ENCODE measurements at places on chromosomes 16 and 17.

DNA sequence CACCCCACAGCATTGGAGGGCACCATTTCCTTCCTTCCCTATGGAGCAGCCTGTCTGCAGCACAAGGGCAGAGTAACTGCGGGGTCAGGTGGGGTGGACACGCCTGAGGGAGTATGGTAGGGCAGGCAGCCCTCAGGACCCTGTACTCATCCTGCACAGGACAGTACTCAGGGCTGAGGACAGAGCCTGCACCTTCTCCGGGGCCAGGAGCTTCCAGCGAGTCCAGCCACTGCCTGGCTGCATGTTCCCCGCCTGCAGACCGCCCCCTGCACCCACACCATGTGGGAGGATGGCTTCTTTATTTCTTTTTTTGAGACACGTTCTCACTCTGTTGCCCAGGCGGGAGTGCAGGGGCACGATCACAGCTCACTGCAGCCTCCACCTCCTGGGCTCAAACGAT lies 47.6 kb upstream of the CDC42EP4 start:
- no peak for DNase-seq

GRCh38 chr17:81397314-81398175 lies 2.3 kb downstream of the BAHCC1 start:
- no peak for DNase-seq

DNA sequence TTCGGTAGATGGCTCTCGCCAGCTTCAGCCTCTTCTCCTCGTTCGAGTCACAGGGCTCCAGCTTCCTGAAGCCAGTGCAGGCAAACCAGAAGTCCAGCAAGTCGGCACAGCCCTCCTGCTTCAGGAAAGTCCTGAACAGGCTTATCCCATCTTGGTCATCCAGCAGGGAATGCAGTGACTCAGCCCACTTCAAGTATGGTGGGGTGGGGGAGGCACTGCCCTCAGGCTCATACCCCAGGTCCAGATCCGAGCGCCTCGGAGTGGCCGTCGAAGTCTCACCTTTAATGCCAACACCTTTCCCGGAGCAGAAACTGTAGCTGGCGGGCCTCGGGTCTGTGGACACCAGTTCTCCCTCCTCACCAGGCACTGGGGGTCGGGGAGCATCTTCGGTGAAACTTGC lies 5.9 kb downstream of the AXIN1 start:
- no peak for DNase-seq

GRCh38 chr17:55672585-55673501 lies 49.8 kb downstream of the TMEM100 start:
- no peak for DNase-seq

DNA sequence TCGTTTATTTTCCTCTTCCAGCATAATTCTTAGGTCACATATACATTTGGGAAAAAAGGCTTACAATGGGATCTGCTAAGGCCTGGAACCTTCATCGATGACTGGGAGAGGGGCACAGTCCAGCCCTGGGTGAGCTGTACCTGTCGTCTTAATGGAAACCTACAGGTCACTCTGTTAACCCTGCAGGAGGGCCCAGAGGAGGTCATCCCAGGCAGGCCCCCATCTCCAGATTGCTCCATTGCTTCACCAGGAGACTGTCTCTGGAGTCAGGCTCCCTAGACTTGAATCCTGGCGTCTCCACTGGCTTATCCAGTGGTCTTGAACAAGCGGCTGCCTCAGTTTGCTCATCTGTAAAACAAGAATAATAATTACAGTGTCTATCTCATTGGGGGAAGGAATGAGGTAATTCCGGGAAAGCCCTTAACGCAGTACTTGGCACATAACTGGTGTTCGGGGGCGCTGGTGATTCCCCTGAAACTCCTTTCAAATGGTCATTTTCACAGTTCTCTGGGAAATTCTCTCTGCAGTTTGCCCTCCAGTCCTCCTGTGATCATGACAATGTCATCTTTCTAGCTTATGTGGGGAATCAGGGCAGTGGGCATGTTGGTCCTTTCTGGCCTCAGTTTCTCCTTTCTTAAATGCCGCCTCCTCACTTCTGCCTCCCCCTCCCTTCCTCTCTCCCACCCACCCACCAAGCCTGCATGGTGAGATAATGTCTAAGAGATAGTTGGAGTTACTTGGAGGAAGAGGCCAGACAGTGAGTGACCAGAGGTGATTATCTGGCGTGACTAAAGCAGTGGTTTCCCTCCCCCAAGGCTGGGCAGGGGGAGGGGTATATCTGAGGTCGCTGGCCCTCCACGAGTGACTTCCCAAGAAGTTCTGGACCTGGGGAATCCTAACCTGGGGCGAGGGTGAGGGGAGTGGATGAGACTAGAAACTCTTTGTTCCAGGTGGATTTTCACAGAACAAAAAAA lies 31.3 kb upstream of the TAC4 start:
- DNase-seq: no peak

DNA sequence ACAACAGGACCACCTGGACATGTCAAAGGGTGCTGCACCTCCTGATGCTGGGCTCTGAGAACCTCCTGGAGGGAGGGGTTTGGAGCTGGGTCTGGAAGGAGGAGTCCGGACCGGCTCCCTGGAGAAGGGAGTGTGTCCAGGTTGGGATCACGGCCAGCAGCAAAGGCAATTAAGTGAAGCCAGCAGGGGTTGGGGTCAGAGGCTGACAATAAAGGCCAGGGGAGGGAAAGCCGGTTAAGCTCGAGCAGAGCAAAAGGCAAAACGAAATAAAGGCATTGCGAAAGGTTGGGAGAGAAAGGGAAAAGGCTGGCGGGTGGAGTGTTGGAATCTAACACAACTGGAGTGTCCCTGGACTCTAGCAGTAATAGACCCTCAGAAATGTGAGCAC lies 992 bp upstream of the CACNG4 start:
- DNase-seq: no peak

- DNase-seq: no peak
These were observed 4.7 kb downstream of the NUBP2 start for GRCh38 chr16:1787322-1788094.

DNA sequence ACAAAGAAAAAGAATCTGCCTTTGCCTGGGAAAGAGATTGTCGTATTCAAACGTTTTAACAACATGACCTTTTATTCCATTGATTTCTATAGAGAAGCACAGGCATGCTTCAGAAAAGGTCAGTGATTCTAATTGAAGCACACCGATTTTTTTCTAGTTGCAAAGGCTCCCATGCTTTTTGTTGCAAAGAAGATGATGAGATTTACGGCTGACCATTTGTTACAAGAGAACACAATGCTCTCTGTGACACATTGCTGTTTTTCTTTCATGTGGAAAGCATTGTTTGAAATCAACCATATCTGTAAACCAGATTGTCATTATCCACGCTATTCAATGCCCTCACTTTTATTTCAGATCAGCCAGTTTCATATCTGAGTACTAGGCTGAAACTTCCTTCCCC lies 99.8 kb downstream of the NLK start:
- DNase-seq: no peak

DNA sequence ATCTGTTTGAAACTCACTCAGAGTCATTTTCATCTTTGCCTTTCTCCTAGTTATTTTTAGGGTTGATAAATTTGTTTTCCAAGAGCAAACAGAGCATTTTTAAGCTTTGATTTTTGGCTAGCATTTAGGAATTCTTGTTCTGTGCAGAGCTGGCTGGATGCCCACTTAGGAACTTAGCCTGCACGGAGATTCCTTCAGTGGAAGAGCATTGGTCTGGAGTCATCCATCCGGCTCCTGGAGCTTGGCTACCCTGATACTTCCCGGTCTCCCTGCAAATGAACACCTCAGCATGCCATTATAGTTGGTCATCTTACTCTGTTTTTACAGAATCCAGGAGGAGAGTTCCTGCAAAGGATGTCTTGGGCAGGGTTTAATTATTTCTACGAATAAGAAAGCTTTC lies 57.1 kb downstream of the SPECC1 start:
- no peak for DNase-seq

DNA sequence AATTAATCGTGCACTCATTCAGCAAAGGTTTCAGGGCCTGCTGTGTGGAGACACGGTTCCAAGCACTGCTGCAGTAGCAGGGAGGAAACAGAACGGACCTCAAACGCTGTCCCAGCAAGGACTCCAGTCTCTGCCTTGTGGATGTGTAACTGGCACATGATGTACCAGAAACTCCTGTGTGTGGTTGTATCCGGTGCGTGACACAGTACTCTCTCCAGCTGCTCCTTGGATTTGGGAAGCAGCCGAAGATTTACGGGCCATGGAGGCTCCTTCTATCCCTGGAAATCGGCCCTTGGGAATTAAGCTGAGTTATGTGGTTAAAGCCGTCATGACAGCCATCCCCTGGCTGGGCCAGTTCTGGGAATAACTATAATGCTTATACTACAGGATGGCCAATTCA lies 8.5 kb upstream of the ANKRD11 start:
- DNase-seq: no peak

GRCh38 chr17:22704674-22705073 lies 1012.4 kb downstream of the KCNJ18 start:
- no peak for DNase-seq

- no peak for DNase-seq
These were observed 74.5 kb downstream of the RPGRIP1L start for GRCh38 chr16:53629151-53629550.

DNA sequence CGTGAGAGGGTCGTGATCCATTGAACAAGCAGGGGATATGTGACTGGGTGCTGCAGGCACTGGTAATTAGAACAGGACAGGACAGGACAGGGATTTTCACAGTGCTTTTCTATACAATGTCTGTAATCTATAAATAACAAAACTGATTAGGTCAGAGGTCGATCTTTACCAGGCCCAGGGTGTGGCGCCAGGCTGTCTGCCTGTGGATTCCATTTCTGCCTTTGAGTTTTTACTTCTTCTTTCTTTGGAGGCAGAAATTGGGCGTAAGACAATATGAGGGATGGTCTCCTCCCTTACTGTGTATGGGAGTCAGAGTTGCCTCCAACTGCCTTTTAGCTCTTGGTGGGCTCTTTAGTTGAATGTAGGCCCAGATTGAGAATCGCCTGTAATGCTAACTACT lies 1.5 kb upstream of the ZNF764 start:
- DNase-seq: no peak

DNA sequence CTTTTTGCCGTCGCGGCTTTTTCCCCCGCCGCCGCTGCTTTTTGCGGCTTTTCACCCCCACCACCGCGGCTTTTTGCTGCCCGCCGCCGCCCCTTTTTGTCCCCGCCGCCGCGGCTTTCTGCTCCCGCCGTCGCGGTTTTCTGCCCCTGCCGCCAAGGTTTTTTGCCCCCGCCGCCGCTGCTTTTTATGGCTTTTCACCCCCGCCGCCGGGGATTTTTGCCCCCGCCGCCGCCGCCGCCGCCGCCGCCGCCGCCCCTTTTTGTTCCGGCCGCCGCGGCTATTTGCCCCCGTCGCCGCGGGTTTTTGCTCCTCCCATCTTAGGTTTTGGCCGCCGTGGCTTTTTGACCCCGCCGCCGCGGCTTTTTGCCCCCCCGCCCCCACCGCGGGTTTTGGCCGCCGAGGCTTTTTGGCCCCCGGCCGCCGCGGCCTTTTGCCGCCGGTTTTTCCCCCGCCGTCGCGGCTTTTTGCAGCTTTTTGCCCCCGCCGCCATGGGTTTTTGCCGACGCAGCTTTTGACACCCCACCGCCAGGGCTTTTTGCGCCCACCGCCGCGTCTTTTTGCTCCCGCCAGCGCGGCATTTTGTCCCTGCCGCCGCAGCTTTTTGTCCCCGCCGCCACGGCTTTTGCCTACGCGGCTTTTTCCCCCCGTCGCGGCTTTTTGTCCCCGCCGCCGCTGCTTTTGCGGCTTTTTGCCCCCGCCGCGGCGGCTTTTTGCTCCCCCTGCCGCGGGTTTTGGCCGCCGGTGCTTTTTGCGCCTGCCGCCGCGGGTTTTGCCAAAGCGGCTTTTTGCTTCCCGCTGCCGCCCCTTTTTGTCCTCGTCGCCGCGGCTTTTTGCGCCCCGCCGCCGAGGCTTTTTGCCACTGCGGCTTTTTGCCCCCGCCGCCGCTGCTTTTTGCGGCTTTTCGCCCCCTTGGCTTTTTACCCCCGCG lies 519.4 kb upstream of the WSB1 start:
- no peak for DNase-seq

GRCh38 chr16:85829171-85829719 lies 29.8 kb downstream of the COX4I1 start:
- no peak for DNase-seq

DNA sequence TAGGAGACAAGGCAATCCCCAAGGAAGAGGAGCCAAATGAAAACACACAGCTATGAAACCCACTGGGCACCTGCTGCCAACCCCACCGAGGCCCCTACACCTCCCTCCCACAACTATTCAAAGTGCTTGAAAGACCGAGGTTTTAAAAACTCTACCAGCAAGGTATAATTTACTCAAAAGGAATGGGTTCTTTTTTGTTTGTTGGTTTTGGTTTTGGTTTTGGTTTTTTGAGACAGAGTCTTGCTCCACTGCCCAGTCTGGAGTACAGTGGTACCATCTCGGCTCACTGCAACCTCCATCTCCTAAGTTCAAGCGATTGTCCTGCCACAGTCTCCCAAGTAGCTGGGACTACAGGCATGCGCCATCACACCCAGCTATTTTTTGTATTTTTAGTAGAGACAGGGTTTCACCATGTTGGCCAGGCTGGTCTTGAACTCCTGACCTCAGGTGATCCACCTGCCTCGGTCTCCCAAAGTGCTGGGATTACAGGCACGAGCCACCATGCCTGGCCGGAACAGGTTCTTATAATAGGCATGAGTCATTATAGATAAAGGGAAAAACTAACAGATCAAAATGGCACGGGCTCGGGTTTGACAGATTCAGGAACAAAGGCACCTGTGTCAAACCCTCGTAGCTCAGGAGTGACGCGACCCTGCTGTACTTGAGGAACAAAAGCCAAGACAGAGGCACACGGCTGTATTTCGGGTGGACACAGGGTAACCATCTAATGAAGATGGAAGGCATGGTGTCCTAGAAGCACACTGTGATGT lies 40.7 kb downstream of the COTL1 start:
- no peak for DNase-seq

Data from activated T-helper 1 cell treated with anti-CD3 and anti-CD28 coated beads, Interleukin-2, amount 50 U/mL, for 16 hours (primary cell).